HCT116 (cell line): ENCODE measurements at places on chromosomes 5 and 9. TPM values are rescaled to one million over a fixed set of nuclear protein-coding genes. Genes with fewer than 3 reads are reported as not detected.

DNA sequence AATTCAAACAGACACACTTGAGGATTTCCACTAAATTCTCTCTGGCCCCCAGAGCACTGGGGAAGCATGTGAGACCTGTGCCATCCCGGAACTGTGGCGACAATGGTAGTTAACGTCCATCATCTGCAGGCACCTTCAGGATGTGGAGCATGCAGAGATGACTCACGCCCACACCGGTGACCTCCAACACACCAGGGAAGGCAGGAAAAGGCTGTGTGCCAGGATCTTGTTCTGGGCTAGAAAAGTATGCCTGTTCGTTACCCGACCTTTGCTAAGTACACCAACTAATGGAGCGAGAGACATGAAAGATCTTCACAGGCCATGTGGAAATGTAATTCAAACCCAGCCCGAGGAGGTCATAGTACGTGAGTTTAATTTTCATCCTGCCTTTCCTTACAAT lies 208.8 kb downstream of the MELK start:
- peak; percentile 13 for DNase-seq

- no peak for DNase-seq
Measured at GRCh38 chr5:121731377-121731776, 120.3 kb upstream of the FTMT start.

The OR1J2 gene
- not detected for total RNA-seq

DNA sequence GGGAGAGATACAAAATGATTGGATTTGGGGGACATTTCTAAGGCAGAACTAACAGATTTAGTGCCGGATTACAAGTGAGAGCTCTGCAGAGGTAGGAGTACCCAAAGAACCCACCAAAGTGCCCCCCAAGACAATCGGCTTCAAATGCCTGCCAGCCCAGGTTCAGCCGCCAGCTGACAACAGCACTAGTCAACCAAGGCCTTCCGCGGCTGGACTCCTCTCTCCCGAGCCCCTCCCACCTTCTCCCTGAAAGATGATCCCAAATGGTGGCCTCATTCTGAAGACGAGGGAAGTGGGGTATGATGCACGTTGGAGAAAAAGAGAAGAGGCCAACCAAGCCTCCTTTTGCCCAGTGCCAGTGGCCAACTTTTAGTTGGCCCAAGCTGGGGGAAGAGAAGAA lies 210.4 kb upstream of the SLC30A5 start:
- DNase-seq: no peak

GRCh38 chr5:139100825-139101224 lies 97.3 kb downstream of the SIL1 start:
- peak; percentile 1 for DNase-seq

The OTP gene
- 0.07 TPM for total RNA-seq

DNA sequence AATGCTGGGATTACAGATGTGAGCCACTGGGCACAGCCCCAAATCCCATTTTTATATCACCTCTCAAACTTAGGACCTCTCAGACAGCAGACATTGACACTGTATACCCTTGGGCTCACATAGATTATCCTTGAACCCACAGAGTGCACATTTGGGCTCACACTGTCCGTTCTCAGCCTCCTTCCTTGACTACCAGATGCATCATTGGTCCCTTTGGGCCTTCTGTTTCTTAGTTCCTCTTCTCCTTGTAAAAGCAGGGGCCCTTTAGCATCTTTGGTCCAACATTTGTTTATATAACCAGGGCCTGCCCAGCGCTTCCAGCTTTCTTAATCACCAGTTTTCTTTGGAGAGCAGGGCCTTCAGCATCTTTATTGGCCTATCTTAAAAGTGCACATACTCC lies 126.2 kb downstream of the SEC61B start:
- DNase-seq: no peak

DNA sequence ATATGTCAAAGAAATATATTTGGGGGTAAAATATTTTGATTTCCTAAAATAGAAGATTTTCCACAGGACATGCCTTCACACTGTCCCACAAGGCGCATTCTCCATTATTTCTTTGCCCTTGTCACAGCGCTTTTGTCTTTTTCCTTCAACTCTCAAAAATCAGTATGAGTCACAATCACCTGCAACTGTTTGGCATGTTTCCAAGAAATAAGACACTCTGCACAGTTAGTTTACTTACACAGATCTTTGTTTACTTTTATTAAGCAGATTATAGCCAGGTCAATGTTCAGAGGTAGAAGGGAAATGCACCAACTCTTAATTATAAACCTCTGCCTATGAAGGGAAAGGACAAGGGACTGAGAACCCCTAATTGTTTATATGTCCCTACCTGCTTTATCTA lies 9.5 kb downstream of the CEMIP2 start:
- DNase-seq: peak; percentile 54

- DNase-seq: peak; percentile 74
Measured at GRCh38 chr5:1594357-1595106, 70.8 kb upstream of the LPCAT1 start.

DNA sequence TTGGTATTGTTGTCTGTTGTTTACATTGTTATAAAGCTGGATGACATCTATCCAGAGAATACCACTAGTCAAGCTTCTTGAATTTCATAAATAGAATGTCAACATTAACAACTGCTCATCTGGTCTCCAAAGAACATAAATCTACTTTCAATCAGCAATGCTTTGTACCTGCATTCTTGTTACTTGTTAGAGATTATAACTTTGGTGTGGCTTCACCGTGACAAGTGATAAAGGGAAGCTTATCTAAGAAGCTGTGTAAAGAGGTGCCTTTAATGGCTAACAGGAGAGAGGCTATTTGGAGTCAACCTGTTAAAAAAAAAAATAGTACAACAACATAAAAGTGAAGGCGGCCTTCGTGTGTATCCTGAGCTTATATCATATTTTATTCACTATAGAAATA lies 41.8 kb downstream of the MUSK start:
- no peak for DNase-seq

The PARP8 gene
- 19.0 TPM for total RNA-seq

DNA sequence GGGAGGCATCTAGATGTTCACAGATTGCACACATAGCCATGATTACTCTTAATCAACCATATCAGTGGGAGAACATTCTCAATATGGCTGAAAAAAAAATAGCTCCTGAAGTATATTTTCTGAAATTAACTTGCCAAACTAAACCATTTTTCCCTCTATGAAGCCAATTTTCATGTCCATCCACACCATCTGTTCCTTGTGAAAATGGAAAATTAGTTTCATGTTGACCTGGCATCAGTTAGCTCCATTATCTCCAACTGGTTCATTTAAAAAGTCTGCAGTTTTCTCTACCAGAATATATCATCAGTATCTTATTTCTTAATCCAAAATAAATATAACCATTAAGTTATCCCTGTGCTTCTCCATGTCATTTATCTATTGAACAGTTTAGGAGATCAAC lies 138.8 kb upstream of the CDH10 start:
- no peak for DNase-seq

DNA sequence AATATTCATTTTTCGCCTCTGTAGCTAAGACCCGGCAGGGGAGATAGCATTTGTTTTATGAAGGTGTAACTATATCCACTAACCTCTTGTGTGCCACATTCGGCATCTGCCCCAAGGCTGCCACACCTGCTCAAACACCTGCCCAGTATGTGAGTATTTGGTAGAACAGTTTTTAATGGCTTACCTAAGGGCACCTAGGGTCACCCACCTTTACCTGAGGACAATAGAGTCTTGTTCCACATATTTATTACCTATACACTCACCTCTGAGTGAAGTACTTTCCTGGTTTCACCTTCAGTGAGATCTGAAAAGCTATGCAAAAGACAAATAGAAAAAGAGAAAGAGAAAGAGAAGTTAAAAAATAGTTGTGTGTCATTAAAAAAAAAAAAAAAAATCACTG lies 68.0 kb upstream of the PIP5K1B start:
- no peak for DNase-seq

DNA sequence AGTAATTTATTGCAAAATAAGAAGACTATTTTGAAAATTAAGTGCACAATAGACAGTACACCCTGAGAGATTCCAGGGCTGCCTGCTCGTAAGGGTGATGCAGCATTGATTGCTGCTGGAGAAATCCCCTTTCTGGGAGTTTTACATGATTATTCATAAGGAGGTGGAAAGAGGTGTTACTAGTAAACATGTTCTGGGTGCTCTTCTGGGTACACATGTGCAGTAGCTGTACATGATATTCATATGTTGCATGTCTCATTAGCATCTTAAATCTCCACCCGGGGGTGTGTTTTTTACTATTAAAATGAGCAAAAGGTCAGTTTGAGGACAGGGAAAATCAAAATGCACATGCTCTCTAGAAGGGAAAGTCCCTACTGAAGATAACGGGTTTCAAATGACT lies 264.8 kb downstream of the CDK5RAP2 start:
- DNase-seq: no peak

DNA sequence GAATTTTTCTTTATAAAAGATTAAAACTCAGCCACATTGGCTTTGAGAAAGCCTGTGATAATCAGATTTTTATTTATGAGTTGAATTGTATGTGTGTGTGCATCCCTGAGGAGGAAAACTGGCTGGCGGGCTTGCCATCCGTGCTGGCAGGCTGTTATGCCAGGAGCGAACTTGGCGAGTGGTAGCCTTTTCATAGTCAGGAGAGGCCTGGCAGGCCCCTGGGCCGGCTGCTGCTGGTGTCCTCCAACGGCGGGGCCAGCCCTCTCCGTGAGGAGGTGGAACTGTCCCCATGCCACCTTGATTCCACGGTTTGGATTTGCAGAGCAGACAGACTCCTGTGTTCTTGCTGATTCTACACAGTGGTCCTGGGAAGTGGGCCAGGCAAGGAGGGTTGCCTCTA lies 43.3 kb downstream of the ZNF618 start:
- DNase-seq: no peak

DNA sequence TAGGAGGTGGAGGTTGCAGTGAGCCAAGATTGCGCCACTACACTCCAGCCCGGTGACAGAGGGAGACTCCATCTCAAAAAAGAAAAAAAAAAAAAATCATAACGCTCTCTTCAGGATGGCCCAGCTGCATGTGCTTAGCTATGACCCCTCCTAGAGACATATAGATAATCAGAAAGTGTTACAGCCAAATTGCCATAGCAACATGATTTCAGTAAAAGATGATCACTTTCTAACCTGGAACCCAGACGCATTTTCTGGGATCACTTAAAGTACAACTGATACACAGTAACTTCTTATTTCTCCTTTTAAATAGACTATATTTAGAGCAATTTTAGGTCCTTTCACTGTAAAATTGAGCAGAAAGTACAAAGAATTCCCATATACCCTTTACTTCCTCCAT lies 372.9 kb downstream of the CDH18 start:
- no peak for DNase-seq

DNA sequence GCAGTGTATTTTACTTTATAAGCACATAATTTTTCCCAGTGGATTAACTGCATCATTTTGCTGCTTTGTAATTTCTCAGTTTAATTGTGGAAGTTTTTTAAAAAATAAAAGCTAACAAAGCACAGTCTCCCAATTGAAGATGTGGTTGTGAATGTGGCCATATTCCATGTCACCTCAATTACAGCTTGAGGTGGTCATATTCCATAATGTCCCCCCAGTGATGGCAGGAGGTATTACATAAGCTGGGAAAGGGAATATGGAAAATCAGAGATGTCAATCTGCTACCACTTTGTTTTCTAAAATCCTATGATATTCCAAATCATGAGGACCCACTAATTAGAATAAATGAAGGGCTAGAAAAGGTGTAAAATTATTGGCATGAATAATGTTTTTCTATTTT lies 1672.0 kb upstream of the CDH9 start:
- no peak for DNase-seq
